ENCODE measurements at places on chromosomes 16 and 17.

DNA sequence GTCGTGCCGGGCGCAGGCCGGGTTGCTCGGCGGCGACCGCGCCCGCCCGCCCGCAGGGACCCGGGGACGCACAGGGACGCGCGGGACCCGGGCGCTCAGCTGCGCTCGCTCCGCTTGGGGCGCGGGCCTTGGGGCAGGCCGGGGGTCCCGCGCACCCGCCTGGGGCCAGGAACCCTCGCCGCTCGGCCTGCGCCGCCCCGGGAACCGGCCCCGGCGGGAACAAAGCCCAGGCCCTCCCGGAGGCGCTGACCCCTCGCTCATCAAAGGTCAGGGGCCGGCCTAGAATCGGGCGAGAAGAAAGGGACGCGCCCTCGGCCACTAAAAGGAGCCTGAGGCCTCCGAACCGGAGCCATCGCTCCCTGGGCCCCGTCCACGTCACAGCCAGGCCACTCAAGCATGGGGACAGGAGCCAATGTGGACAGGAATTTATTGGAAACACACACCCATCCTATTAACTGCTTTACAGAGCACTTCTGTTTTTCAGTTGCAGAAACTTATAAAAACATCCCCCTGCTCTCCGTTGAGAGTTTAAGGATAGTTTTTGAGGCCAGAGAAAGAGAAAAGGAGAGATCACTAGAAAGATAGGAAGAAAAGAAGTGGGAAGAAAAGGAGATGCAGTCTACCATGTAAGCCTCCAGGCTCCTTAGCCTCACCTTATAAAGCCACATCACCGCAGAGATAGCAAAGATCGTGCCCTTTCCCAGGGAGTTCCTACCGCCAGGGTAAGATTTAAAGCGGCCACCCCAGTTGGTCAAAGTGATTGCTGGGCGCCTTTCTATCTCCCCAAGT lies 558 bp upstream of the ZFHX3 start:
- DNase-seq: no peak

- no peak for DNase-seq
Observed at GRCh38 chr16:82748026-82748425, 121.3 kb downstream of the CDH13 start.

DNA sequence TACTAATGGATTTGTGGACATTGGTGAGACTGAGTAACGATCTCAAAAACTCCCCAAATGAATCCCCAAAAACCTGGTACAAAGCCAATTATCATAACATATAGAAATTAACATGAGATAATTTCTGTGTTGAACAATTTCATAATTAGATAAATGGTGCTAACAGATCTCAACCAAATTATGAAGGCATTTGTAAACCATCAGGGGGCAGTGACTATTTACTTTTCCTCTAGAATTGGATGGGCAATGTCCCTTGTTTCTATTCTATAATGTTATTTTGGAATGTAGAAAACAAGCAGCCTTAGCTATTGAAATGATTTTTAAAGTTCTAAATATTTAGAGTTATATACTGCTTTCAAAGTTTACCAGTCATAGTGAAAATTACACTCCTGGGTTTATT lies 57.8 kb downstream of the MYH10 start:
- no peak for DNase-seq

- no peak for DNase-seq
Observed at GRCh38 chr17:72397687-72398086, 276.9 kb downstream of the SOX9 start.

DNA sequence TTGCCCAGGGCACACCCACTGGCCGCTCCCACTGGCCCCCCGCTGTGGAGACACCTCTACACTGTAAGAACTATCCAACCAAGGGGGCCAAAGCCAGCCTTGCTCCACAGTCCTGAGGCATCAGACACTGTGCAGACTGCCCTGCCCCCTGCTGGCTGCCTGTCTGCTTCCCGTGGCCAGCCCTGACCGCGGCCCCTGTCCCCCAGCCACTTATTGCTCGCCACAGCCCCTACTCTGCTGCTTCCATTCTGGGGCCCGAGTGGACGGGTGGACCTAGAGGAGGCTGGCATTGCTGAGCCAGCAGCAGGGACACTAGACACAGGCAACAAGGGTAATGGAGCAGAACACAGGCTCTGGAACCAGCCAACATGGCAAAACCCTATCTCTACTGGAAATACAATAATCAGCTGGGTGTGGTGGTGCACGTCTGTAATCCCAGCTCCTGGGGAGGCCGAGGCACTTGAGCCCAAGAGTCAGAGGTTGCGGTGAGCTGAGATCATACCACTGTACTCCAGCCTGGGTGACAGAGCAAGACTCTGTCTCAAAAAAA lies 19.7 kb upstream of the LRRC37A3 start:
- DNase-seq: peak; percentile 42

GRCh38 chr17:9444687-9445086 lies 130.9 kb downstream of the STX8 start:
- DNase-seq: no peak

- DNase-seq: peak; percentile 85
Observed at GRCh38 chr16:11233727-11234376, 22.2 kb downstream of the SOCS1 start.
